ENCODE measurements at places on chromosomes 11 and 22.

GRCh38 chr11:8196749-8197148, 27.9 kb upstream of the RIC3 start:
- DNase-seq, result no peak

DNA sequence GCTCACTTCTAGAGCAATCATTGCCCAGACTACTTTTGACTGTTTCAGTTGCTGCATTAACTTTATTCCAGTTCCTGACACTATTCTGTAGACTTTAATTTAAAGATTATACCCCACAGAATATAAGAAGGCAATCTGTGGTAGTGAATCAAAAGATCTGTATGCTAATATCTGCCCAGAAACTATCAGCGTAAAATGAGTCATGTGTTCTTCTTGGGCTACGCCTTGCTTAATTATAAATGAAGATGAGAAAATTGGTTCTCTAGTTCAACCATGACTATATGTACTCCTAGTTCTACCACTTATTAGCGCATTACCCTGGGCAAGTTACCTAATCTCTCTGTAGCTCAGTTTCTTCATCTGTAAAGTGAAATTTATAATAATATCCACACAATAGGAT, 128.5 kb downstream of the CWF19L2 start:
- no peak for DNase-seq

GRCh38 chr22:33920197-33920540, at the start of gene LARGE1:
Gene LARGE1, minus strand, starts transcription at chr22:33920476.
- peak; percentile 15 for DNase-seq

GRCh38 chr11:34316347-34317035, 41.3 kb downstream of the ABTB2 start:
- DNase-seq, result no peak

GRCh38 chr11:77332259-77332658, 30.8 kb upstream of the GDPD4 start:
- no peak for DNase-seq

GRCh38 chr11:43908191-43908590, 27.6 kb downstream of the ALKBH3 start:
- no peak for DNase-seq

DNA sequence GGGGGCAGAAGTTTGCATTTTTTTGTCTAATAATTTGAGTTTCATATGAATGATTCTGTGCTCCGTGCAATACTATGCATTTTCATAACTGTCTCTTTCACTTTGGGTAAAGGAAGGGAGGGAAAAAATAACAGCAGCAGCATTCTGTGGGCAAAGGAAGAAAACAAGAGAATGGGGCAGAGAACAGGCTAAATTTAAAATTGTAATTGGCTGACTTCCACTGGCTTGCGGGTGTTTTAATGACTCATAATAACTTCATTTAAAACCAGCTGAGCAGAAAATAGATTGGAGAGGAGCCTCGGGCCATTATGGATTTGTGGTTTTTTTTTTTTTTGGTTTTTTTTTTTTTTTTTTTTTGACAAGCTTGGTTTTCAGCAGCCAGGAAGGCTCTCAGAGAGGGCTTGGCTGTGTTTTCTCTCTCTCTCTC, 107.4 kb downstream of the ZBTB16 start:
- no peak for DNase-seq

GRCh38 chr11:75919525-75919924, 104.5 kb downstream of the UVRAG start:
- no peak for DNase-seq

GRCh38 chr11:8363921-8364320, 100.2 kb upstream of the LMO1 start:
- DNase-seq, result no peak

DNA sequence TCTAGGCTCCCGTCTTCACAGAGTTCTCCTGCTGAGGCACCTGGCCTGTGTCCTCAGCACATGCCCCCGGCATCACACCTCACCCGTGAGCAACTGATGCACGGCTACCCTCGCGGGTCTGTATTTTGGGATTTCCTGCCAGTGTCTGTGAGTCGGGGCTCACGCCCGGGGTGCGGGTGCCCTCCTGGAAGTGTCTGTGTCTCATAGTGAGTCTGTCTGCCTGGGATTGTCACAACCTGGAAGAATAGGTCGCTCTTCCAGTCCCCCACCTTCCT, 11.4 kb downstream of the BRSK2 start:
- no peak for DNase-seq

Measured in dorsolateral prefrontal cortex (tissue), 122 donors.